ENCODE measurements at places on chromosomes 3 and 15.

GRCh38 chr3:77267589-77267988 is 227.7 kb downstream of the ROBO2 start:
- no peak for DNase-seq

GRCh38 chr15:57150066-57150865 is 226.0 kb upstream of the CGNL1 start:
- no peak for DNase-seq

DNA sequence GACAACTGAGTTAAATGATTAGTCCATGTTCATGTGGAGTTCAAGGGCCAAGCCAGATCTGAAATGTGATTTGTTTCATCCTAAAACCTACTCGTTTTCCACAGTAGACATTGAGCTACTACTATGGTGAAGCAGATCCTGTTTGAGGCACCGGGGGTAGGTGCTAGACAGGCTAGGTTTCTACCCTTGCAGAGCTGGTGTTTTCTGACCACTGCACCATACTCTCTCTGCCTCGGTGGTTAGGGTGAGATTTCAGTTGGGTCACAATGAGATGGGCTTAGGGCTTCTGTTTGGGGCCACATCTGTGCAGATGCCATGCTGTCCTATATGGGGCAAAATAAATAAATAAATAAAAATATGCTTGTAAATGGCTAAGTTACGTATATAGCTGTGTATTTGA is 99.3 kb downstream of the OXNAD1 start:
- DNase-seq: no peak

GRCh38 chr3:185292238-185292637 is 38.4 kb upstream of the EHHADH start:
- no peak for DNase-seq

- DNase-seq: no peak
Measured at GRCh38 chr3:128353361-128353965, 113.2 kb downstream of the DNAJB8 start.

DNA sequence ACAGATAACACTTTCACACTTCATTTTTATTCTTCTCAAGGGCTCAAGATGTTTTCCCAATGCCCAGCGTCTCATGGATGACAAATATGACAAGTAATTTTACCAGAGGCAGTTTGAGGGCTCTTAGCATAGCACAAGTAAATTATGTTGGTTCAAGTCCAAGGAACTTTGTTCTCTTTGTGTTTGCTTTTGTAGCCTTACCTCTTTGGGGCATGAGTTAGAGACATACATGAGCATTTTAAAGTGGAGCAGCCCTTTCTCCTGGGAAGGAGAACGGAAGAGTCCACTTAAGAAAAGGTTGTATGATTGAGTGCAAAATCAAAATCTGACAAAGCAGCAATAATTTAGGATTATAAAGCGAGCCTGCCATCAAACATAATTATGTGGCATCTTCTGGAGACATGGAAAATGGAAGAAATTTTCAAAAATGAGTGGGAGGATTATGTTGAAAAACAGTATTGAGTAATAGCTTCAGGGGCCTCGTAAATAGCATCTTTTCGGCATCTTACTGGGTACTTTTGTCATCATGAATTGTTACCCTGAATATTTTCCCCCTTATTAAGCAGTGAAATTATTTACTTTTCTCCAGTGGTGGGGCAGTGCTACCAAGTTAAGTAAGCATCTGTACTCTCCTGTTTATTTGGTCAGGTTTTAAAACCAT is 65.9 kb downstream of the PGPEP1L start:
- no peak for DNase-seq

Measured in Peyer's patch (tissue), 4 donors.